Activated CD4-positive, alpha-beta memory T cell treated with anti-CD3 and anti-CD28 coated beads, Interleukin-2, amount 10 ng/mL, durations not matched to agents 7 days and 5 days (primary cell): ENCODE measurements at places on chromosomes 13 and 19. TPM values are rescaled to one million over a fixed set of nuclear protein-coding genes. Genes with fewer than 3 reads are reported as not detected.

DNA sequence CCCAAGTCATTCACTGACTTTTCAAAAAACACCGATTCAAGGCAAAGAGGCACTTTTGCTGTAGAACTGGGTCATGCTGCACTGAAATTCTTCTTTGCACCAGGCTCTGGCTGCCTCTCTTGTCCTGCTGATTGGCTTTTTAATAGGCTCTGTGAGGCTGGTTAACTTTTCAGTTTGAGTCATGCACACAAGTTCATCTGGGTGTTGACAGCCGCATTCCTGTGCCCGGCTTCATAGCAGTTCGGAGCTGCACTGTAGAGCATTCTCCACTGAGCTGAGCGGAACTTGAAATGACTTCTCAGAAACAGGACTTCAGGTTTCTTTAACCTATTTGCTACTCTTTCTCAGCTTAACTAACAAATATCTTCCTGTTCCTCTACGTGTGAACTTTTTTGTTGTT, 978.3 kb downstream of the UQCRFS1 start:
- DNase-seq: no peak

- no peak for DNase-seq
These were observed 20.7 kb upstream of the XPO4 start for GRCh38 chr13:20923272-20923671.

The ZNF100 gene
- total RNA-seq: 19.5 TPM

The ZNF345 gene
- total RNA-seq: 6.3 TPM

DNA sequence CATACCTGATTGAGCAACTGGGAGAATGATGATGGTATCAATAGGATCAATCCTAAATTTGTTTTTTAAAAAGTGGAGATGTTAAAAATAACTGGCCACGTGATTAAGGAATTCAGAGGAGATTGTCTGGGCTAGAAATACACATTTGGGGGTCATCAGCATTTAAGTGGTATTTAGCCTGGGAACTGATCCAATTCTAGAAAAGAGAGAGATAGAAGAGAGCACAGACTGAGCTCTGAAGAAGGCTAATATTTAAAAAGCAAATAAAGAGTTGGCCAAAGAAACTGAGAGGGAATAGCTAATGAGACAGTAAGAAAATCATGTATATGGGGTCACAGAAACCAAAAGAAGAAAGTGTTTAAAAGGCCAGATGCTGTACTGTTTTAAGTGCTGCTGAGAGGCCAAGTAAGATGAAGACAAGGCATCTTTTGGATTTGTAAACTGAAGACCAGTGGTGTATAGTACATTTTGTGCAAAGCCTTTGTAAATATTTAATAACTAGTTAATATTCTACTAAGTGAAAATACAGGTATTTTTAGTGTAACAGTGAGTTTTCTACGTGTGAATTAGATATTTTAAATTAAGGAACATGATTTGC, 40.2 kb downstream of the UBL3 start:
- DNase-seq: no peak

DNA sequence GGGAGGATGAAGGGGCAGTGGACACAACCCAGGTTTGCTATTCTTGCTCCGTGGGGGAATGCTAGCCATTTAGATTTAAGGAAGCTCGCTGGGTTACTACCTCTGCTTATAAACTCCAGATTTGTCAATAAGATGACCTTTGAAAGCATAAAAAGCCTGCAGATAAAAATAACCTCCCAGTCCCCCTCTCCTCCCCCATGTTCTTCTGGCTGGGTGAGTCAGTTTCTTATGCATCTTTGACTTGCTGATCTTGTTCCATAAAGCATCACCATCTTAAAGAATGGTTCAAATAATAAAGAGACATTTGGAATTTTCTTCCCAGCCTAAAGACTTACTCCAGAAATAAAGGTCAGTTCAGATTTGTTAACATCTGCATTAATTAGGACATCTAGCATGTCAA, 118.3 kb upstream of the RNF113B start:
- no peak for DNase-seq

GRCh38 chr19:43503501-43504425, 783 bp downstream of the PHLDB3 start:
- DNase-seq: peak; percentile 98

DNA sequence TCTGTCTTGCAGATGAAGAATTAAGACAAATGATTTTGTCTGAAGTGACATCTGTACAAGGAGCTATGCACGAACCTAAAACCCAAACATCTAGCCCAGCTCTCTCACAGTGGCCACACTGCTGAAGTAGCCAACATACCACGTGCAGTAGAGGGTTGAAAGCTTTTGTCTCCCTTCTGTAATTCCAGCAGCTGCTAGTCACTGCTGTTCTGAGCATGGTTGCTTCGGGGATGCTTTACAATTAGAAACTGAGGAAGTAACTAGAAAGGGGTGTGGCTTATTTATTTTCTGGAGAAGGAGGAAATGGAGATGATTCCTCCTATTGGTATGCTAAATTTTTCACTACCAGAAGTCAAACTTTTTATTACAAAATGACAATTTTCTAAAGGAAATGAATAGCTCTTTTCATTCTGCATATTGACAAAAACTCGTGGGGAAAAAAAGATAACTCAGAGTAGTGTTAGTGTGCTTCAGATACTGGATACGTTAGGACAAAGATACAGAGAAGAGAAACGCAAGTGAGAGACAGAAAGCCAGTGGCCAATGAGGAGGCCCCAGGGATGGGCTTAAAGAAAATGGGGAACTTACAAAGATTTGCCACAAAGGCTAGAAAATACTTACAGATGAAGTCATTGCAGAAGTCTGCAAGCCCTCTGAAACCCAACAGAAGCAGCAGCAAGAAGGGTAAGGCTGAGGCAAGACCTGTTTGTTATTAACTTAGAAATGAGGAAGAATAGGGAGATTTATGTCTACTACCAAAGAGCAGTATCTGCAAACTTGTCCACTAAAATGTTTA, 192.7 kb upstream of the MIR17HG start:
- DNase-seq: no peak

The NRTN gene
- total RNA-seq: 0.20 TPM

The LYPD3 gene
- total RNA-seq: 1.0 TPM

DNA sequence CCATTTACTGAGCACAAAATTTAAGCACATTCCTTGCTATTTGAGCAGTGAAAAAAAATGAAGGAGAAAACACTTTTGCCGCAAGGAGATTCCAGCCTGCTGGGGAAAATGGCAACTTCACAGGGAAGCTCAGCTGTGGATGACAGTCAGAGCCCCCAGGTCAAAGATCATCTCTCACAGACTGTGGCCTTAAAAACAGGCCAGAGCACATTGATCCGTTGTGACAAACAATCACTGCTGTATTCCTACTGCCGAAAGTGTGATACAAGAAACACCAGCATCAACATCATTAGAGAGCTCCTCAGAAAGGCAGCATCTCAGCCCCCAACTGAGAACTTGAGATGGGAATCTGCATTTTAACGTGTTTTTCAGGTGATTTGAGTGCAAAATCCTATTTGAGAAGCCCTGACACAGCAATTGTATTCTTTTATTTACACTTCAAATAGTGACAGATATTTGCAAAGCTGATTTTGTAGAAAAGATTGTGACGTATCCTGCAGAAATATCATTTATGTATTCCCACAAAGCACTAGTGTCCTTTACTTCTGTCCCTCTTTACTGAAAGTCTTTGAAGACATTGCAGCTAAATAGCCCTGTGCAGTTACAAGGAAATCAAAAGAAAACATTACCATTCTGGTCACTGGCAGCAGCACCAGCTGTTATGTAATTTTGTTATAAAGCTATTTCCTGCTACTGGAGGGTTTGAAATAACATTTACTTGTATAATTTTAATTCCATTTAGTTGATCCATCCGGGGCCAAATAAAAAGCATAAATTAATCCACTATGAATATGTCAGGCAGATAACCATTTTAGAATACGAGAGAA, 652.0 kb downstream of the LIG4 start:
- no peak for DNase-seq

The TMEM272 gene
- total RNA-seq: 0.15 TPM

GRCh38 chr13:89568746-89569145, 1778.7 kb upstream of the MIR17HG start:
- no peak for DNase-seq

GRCh38 chr13:30396434-30397075, 25.7 kb upstream of the UBE2L5 start:
- DNase-seq: no peak

GRCh38 chr13:82867284-82867683, 1015.0 kb downstream of the SLITRK1 start:
- DNase-seq: no peak

The LILRA6 gene
- total RNA-seq: 0.65 TPM

- no peak for DNase-seq
These were observed 66.3 kb downstream of the TBC1D4 start for GRCh38 chr13:75415694-75416093.

DNA sequence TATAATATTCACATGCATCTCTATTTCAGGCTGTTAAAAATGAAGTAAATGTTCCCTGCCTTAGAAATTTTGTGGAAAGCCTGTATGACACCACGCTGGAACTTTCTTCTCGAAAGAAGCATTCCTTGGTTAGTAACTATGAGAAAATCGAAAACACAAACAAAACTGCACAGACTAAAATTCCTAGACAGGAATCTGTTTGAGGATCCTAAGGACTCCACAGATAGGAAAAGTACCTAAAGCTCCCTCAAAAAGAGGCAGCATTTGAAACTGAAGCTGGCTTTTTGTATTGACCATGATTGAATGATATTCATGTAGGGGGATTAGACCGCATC, 103.4 kb downstream of the FRY start:
- no peak for DNase-seq

DNA sequence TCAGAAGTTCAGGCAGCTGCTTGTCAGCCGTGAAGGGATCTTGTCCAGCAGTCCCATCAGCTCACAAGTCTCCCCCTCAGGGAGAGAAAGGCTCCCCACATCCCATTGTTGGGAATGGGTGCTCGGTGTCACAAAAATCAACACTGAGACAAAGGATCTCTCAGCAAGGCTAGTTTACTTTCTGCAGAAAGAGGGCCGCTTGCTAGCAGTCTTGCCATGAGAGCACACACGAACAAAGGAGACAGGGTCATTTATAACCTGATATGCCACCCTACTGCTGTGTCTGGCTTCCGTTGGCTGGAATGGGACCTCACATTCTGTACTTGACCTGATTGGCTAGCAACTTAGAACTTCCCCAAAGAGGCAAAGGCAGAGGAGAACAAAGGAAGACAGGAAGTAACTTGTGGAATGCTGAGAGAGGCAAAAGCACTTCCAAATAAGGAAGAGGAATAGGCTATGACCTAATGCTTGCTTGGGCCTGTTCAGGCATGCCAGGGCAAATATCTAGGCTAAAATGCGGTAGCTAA, 8.7 kb upstream of the IGFL3 start:
- no peak for DNase-seq

The CA11 gene
- 3.9 TPM for total RNA-seq

The ADAMTSL5 gene
- total RNA-seq: 2.9 TPM

The FGF22 gene
- not detected for total RNA-seq

The EFNA2 gene
- not detected for total RNA-seq

The GPC5 gene
- not detected for total RNA-seq

DNA sequence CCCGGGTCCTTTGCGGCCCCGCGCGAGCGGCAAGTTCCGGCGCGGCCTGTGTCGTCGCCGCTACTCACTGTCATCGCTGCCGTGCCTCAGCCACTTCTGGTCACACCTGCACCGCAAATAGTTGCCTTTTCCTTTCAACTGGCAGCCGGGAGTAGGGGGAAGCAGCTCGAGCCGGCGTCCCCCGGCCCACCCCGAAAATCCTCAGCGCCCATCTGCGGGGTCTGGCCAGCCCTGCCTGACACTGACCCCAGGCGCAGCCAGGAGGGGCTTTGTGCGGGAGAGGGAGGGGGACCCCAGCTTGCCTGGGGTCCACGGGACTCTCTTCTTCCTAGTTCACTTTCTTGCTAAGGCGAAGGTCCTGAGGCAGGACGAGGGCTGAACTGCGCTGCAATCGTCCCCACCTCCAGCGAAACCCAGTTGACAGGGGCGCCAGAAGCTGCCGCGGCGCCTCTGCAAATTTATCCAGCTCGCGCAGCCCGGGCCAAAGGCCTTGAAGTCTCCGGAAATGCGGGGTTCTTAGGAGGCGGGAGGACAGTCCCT, 1.7 kb downstream of the PDX1 start:
- no peak for DNase-seq

GRCh38 chr19:55076321-55076720, 652 bp downstream of the EPS8L1 start:
- DNase-seq: no peak

DNA sequence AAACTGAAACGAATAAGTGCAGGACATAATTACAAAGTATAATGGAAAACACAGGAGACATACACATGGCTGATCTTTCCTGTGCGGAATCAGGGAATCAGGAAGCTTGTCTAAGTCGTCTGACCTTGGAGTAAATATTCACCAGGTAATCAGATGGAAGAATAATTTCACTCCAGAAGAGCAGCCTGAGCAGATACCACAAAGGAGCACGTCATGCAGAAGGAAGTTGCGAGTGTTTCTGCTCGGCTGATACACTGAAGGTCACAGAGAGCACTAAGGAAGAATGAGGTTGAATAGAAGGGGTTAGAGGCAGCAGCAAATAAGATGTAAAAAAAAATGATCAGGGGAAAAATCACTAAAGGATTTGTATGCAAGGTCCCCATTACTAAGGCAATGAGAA, 122.3 kb upstream of the GPC6 start:
- DNase-seq: no peak

- DNase-seq: no peak
These were observed 20.1 kb upstream of the N4BP2L1 start for GRCh38 chr13:32447894-32448623.

- no peak for DNase-seq
These were observed 49.8 kb downstream of the ACSBG2 start for GRCh38 chr19:6185093-6185834.

The CABP5 gene
- not detected for total RNA-seq

DNA sequence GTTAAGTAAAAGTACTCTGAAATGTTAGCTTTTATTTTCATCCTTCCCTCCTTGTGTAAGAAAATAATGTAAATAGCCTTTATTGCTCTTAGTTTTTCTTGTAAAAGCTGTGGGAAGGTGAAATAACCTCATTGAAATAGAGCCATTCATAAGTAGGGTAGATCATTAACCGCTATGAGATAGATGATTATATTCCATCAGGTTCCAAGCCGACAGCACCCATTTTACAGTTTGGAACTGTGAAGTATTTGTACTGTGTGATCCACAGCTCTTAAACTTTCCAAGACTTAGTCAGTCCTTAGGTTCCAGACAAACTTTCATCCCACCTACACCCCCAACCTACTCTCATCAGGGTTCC, 216.5 kb downstream of the TSHZ3 start:
- no peak for DNase-seq

- no peak for DNase-seq
These were observed 55.0 kb downstream of the DNAJC15 start for GRCh38 chr13:43078399-43078798.

The DLL3 gene
- total RNA-seq: 0.30 TPM

The PSG7 gene
- total RNA-seq: not detected

- DNase-seq: no peak
These were observed 5.5 kb upstream of the ZNF726 start for GRCh38 chr19:23909222-23909621.

GRCh38 chr19:35310331-35310730, 18.4 kb downstream of the MAG start:
- no peak for DNase-seq
